ENCODE measurements at places on chromosomes 13 and 19. TPM values are rescaled to one million over a fixed set of nuclear protein-coding genes. Genes with fewer than 3 reads are reported as not detected.

DNA sequence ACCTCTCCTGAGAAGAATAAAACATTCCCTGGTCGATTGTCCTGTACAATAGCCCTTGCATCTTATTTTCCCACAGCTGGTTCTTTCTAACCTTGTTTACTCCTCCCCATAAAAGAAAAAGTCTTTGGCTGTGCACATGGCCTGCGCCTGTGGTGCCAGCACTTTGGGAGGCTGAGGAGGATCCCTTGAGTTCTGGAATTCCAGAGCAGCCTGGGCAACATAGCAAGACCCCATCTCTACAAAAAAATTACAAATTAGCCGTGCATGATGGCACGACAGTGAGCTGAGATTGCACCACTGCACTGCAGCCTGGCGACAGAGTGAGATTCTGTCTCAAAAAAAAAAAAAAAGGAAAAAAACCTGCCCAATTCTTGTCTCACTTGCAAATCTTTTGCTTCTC is 7.2 kb upstream of the NUP62 start:
- H3K36me3 ChIP-seq = no peaks in the 10 kb centered on the region
- no peak overlapping the region for H3K4me3 ChIP-seq
- peaks cover 10% of the 10 kb centered on the region for H3K27me3 ChIP-seq
- no peak for DNase-seq

DNA sequence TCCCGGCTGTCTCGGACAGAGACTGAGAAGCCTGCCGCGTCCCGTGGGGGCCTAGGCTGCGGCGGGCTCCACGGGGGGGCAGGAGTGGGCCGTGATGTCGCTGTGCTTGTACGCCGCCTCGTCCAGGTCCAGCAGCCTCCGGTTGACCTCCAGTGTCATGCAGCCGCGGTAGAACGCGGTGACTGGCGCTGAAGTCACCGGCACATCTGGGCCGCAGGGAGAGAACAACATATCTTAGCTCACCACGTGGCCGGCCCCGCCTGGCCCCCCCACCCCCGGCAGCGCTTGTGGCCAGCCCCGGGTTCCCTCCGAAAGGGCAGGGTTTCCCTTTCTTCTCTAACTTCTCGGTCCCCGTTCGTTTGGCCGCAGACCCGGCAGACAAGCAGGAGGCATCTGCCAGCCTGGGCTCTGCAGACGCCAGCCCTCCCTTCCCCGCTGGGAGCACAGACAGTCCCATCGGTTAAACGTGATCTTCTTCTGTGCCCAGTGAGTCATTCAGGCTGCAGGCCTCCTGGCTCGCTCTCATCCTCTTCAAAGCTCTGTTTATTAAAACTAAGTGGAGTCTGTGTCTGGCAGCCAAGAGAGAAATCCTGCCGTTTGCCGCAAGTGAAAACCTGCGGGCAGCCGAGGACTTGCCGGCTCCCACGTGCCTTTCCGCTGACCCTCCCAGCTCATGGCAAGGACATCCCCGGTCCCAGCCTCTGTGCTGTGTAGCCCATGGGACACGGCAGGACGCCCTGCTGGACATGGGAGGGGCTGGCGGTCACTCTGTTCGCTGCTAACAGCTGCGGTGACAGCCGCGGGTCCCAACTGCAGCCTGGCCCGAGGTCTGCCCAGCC is 42.8 kb downstream of the GAS6 start:
- H3K4me3 ChIP-seq = no peak overlapping the region
- no peaks in the 10 kb centered on the region for H3K27me3 ChIP-seq
- no peak for DNase-seq

DNA sequence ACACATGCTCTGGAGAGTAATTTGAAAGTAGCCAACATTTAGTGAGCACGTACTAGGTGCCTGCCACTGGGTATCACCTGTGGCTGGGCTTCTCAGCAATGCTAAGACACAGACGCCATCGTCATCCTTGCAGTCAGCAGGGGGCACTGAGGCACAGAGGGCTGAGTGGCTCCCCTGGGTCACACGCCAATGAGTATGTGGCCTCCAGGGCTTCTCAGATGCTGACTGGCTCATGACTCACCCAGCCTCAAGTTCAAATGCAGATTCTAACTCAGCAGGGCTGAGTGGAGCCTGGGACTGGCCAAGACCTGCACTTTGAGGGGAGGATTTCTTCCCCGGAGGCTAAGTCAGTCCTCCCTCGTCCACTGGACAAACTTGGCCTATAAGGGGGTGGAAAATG is 115.1 kb upstream of the CACNA1A start:
- no peaks in the 10 kb centered on the region for H3K4me1 ChIP-seq
- no peak for DNase-seq
- no peak overlapping the region for H3K4me3 ChIP-seq
- H3K36me3 ChIP-seq = no peaks in the 10 kb centered on the region

DNA sequence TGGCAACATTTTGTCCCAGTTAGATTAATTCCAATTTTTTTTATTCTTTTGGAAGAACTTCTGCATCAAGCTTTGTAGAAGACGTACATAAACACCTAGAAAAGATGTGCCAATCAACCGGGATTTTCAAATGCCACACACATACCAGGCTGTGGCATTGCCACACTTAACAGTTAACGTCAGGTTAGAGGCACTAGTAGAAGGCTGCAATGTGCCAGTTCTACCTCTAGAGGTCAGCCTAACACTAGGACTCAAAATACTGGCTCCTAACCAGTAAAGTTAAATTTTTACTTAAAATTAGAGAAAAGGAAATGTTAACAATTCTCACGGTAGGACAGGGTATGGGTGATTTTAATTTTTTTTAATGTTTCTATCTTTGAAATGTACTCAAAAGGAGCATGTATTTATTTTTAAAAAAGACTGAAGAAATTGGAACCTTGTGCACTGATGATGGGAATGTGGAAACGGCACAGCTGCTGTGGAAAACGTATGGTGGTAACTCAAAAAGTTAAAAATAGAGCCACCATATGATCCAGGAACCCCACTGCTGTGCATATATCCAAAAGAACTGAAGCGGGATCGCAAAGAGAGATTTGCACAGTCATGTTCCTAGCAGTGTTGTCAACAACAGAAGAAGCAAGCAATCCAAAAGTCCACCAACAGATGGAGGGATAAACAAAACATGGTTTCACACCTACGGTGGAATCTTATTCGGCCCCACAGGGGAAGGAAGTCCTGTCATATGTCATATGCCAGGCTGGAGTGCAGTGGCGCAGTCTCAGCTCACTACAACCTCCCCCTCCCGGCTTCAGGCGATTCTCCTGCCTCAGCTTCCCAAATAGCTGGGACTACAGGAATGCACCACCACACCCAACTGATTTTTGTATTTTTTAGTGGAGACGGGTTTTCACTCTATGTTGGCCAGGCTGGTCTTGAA is 30.3 kb downstream of the CRYL1 start:
- H3K4me1 ChIP-seq = peaks cover 7% of the 10 kb centered on the region
- no peak overlapping the region for H3K27ac ChIP-seq
- no peak overlapping the region for H3K4me3 ChIP-seq
- no peaks in the 10 kb centered on the region for H3K27me3 ChIP-seq
- no peaks in the 10 kb centered on the region for H3K36me3 ChIP-seq

DNA sequence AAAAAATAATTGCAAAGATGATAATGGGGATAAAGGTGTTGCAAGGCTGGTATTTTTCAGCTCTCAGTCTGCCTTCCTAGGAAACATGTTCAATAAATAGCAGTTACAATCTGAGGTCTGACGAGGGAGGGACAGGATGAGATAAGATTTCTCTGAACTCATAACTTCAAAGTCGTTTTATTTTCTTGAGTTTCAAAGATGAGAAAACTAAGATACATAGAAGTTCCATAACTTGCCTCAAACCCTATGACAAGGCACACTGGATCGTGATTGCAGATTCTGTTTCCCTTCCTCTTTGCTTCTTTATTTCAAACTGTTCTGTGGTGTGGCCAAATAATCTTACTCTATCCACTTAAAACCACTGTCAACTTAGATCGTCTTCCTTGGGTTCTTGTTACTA is 327.2 kb downstream of the GPC5 start:
- no peak overlapping the region for H3K27ac ChIP-seq
- H3K27me3 ChIP-seq = no peaks in the 10 kb centered on the region
- H3K4me3 ChIP-seq = no peak overlapping the region

DNA sequence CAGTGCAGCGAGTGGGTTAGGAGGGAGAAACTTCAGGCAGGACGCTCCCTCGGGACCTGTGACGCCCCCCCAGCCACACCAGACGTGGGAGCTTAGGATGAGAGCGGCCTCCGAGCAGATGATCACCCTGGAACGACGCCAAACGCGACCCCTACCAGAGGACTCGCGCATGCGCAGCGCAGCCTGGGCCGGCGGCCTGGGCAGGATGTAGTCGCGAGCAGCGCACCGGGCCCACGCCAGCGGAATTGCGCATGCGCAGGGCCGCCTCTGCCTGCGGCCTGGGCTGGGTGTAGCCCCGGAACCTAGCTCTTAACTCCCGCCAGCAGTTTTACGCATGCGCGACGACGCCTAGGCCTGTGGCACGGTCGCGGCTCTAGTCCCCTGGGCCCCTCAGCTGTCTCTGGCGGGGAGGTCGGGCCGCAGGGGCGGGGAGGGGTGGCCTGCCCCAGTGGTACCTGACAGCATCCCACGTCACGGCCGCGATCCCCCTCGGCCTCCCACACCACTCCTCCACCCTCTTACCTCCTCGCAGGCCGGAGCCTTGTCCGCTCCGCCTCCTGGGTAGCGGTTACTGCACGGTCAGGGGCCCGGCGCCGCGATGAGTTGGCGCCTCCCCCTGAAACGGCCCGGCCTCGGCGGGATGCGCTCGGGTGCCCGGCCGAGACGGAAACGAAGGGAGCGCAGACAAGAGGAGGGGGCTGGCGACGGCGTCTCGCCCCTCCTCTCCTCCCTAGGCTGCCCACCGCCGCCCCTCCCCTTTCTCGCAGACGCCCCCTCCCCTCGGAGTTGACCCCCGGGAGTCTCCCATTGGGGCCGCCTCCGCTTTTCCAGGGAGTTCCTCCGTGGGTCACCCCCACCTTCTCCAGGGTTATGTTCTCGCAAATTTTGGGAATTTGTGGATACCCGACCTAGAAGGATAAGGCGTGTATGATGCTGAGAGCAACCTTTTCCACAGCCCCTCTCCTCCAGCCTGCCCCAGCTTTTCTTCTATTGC is at the start of gene RCBTB2:
RCBTB2 (minus strand) TSS at position 575 of the 994 bp plus-strand sequence. CDS start 11,141 bp downstream, outside the sequence.
- H3K27me3 ChIP-seq = peaks cover 25% of the 10 kb centered on the region
- DNase-seq = peak; percentile 98
- H3K4me3 ChIP-seq = peak within 1 kb of the TSS; percentile 95
- peaks cover 11% of the 10 kb centered on the region for H3K4me1 ChIP-seq

GRCh38 chr19:48799358-48800300 is 11.2 kb downstream of the BCAT2 start:
- no peak for DNase-seq
- H3K36me3 ChIP-seq = no peaks in the 10 kb centered on the region
- peaks cover 10% of the 10 kb centered on the region for H3K4me1 ChIP-seq
- no peak overlapping the region for H3K4me3 ChIP-seq
- no peaks in the 10 kb centered on the region for H3K27me3 ChIP-seq
- H3K27ac ChIP-seq = no peak overlapping the region

GRCh38 chr13:29359181-29359580 is 236.3 kb downstream of the SLC7A1 start:
- peaks cover 4% of the 10 kb centered on the region for H3K4me1 ChIP-seq
- H3K36me3 ChIP-seq = no peaks in the 10 kb centered on the region
- H3K27me3 ChIP-seq = peaks cover 38% of the 10 kb centered on the region
- DNase-seq = no peak
- no peak overlapping the region for H3K27ac ChIP-seq

GRCh38 chr13:77701305-77701704 is 3.8 kb downstream of the SLAIN1 start:
- no peaks in the 10 kb centered on the region for H3K27me3 ChIP-seq
- no peak overlapping the region for H3K4me3 ChIP-seq
- no peak overlapping the region for H3K27ac ChIP-seq
- no peak for DNase-seq
- peaks cover 16% of the 10 kb centered on the region for H3K4me1 ChIP-seq

DNA sequence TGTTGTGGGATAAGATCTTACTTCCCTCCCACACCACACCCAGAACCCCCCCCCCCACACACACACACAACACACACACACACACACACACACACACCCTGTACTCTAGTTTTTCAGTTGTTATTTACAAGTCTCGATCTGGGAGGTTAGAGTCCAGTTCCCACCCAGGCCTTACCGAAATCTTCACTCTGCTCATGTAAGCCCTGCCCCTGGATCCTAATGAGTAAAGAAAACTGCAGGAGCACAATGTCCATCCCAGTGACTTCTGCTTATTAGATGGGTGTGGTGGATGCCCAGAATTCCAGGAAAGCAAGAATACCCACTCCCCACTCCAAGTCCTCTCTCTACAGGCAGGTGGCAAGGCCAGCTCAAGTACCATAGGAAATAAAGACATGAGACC is 23.0 kb downstream of the STARD13 start:
- H3K4me3 ChIP-seq = no peak overlapping the region
- no peak overlapping the region for H3K27ac ChIP-seq
- H3K36me3 ChIP-seq = no peaks in the 10 kb centered on the region
- H3K27me3 ChIP-seq = peaks cover 5% of the 10 kb centered on the region
- DNase-seq = no peak

DNA sequence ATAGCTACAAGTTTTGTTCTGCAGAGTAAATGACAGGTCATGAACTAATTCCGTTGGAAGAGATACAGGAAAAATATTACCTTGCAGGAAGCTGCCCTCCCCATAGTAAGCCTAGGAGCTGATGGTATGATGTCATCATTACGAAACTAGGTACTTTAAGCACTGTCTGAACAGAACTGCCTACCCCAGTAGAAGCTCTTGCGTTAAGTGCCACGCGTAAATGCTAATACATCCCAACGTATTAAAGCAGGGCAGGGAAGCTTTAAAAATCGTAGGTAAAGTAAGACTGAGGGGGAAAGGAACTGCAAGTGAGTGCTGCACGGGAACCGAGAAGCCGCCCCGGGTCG is 572 bp downstream of the UGGT2 start:
- peak overlapping the region; percentile 67 for H3K4me3 ChIP-seq
- H3K36me3 ChIP-seq = peaks cover 4% of the 10 kb centered on the region
- no peak overlapping the region for H3K27ac ChIP-seq
- H3K27me3 ChIP-seq = peaks cover 60% of the 10 kb centered on the region

DNA sequence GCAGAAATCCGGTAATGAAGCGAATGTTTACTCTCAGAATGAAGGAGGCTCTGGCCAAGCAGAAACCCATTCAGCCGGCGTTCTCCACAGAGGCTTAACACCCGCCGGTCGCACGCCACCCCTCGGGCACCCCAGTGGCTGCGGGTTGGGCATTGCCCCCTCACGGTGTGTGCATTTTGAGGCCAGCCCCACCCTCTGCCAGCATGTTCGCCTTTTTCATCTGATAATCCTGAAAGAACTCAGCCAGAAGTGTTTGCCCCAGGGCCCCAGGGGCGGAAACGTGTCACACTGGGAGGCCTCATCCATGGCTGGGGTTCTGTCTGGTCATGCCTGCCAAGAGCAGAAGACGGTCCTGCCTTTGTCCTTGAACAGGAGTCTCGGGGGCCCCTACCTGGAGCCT is 34.2 kb downstream of the COMP start:
- no peak overlapping the region for H3K4me3 ChIP-seq
- H3K27ac ChIP-seq = no peak overlapping the region
- no peaks in the 10 kb centered on the region for H3K4me1 ChIP-seq
- H3K27me3 ChIP-seq = no peaks in the 10 kb centered on the region

Gene TEAD2
- 2.3 TPM for polyA plus RNA-seq

Gene PEAK3
- polyA plus RNA-seq = 1.0 TPM

Gene NANOS3
- polyA plus RNA-seq = not detected

Measured in naive B cell (primary cell).